Colonic mucosa (tissue), 4 donors: ENCODE measurements at places on chromosomes 5 and 9. TPM values are rescaled to one million over a fixed set of nuclear protein-coding genes. Genes with fewer than 3 reads are reported as not detected.
A peak's percentile ranks its signal among the peaks of the same experiment; 100 is the strongest.

GRCh38 chr5:142097681-142098080, 10.9 kb upstream of the NDFIP1 start:
- H3K27ac ChIP-seq = no peak overlapping the region
- H3K36me3 ChIP-seq = no peaks in the 10 kb centered on the region
- no peaks in the 10 kb centered on the region for H3K27me3 ChIP-seq
- H3K4me1 ChIP-seq = no peaks in the 10 kb centered on the region
- H3K4me3 ChIP-seq = no peak overlapping the region

DNA sequence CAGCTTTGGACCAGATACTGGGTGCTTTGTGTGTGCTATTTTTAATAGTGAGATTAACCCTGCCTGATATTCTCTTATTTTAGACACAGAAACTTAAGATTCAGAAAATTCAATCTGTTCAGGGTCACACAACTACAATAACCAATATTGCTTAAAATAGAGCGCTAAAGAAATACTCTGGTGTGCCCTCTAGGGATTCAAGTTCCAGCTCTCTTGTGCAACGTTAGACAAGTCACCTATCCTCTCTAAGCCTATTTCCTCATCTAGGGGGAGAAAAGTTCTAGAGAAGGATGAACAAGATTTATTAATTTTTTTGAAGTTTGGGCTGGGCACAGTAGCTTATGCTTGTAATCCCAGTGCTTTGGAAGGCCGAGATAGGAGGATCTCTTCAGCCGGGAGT, 2.1 kb upstream of the SCAI start:
- no peak overlapping the region for H3K4me3 ChIP-seq
- H3K4me1 ChIP-seq = no peaks in the 10 kb centered on the region
- no peaks in the 10 kb centered on the region for H3K27me3 ChIP-seq
- no peaks in the 10 kb centered on the region for H3K36me3 ChIP-seq
- no peak overlapping the region for H3K27ac ChIP-seq
- DNase-seq = no peak

DNA sequence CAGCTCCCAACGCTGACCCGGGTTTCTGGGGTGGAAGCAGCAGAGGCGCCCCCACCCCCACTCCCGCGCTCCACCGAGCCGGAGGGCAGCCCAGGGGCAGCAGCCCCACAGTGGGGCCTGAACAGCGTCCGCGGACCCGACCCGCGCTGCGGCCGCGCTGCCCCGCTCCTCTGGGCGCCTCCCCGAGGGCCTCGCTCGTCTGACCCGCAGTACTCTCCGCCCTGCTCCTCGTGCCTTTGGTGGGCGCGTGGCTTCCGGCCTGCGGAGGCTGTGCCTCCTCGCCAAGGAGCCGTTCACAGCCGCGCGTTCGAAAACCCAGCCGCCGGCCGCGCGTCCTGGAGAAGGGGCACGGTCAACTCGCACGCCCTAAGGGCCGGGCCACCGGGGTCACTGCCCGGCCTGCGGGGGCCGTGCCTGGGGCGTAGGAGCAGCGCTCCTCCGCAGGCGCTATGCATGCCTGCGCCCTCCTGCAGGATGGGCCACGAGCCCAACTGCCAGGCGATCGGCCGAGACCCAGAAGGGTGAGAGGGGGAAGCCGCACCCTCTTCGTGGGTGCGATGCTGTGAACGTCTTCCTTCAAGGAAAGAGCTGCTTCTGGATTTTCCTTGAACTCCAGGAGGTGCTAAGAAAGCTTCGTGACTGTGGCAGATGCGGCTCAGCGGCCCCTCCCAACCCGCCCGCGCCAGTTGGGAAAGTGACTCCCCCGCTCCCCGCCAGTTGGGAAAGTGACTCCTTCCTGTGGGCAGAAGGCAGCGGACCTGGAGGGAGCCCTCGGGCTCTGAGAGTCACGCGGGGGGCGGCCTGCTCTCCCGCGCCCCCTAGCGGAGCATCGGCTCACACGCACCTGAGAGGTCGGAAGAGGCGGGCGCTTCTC, 82.7 kb downstream of the HSD17B3 start:
- no peaks in the 10 kb centered on the region for H3K27me3 ChIP-seq
- DNase-seq = peak; percentile 39
- peaks cover 8% of the 10 kb centered on the region for H3K4me1 ChIP-seq
- H3K36me3 ChIP-seq = no peaks in the 10 kb centered on the region

DNA sequence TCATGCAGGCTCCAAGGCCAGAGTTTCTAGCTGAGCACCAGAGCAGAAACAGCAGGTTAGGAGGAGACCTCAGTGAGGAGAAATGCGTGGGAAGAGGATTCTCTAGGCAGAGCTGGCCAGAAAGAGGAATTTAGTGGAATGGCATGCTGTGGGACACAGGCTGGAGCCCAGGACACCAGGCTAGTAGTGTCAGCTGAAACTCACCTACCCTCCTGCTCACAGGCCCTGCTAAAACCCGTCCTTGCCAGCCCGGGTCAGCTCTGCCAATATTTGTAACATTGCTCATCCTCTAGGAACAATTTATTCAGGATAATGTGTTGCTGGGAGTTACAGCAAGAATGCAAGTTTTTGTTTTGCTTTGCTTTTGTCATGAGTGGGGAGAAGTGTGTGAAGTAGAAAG, 40.2 kb upstream of the AGXT2 start:
- H3K27ac ChIP-seq = no peak overlapping the region
- no peak overlapping the region for H3K4me3 ChIP-seq
- no peaks in the 10 kb centered on the region for H3K36me3 ChIP-seq
- H3K4me1 ChIP-seq = no peaks in the 10 kb centered on the region
- no peaks in the 10 kb centered on the region for H3K27me3 ChIP-seq
- DNase-seq = no peak

GRCh38 chr5:54663866-54664265, 146.3 kb downstream of the SNX18 start:
- H3K36me3 ChIP-seq = no peaks in the 10 kb centered on the region
- no peak overlapping the region for H3K27ac ChIP-seq
- no peak overlapping the region for H3K4me3 ChIP-seq
- no peaks in the 10 kb centered on the region for H3K4me1 ChIP-seq

DNA sequence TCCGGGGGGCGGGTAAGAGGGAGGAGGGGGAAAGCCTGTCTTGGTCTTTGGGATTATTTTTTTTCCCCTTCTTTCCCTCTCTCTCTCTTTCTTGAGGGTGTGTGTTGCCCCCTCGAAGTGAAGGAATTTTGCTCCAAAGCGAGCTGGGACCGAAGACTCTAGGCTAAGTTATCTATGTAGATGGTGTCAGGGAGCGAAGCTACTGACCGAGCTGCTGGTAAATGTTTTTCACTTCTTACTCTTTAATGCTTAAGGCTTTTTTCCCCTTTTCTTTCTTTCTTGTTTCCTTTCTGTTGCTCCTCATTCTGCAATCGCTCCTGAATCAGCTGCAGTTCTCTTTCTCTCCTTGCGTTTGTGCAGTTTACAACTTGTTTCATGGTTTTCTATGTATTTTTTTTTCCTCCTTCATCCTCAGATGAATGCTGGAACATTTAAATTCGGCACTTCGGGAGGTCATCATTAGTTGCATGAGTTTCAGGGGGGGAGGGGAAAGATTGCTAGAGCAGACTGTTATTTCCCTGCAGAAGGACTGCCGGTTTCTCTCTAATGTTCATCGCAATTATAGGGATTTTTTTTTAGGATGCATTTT, 1312.0 kb upstream of the WWC1 start:
- no peaks in the 10 kb centered on the region for H3K36me3 ChIP-seq
- H3K4me3 ChIP-seq = peak overlapping the region; percentile 38
- H3K27ac ChIP-seq = peak overlapping the region; percentile 13
- no peak for DNase-seq

DNA sequence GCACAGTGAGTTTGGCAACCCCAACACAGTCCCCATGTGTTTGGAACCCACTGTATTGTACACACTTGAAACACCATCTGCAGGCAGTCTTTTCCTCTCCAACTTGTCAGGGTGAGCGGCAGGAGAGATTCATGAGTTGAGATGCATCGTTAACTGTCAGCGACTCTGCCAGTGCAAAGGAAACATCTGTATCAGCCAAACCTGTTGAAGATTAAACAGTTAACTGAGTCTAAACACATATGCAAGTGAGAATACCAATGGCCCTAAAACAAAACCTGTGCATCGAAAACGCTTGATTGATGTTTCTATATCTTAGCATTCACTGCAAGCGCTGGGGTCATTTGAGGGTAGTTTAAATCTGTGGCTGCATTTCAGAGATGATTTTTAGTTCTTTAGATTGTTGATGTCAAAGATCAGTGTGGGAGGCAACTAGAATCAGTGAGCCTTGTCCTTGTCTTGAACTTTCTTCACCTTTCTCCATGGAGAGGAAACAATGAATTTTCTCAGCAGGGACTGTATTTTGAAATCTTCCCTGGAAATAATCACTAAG, 41.3 kb upstream of the PAM start:
- H3K27me3 ChIP-seq = no peaks in the 10 kb centered on the region
- no peak overlapping the region for H3K27ac ChIP-seq
- H3K4me3 ChIP-seq = no peak overlapping the region
- H3K4me1 ChIP-seq = no peaks in the 10 kb centered on the region
- no peak for DNase-seq

GRCh38 chr5:31008231-31008630, 185.3 kb upstream of the CDH6 start:
- H3K4me1 ChIP-seq = no peaks in the 10 kb centered on the region
- no peaks in the 10 kb centered on the region for H3K36me3 ChIP-seq
- H3K27ac ChIP-seq = no peak overlapping the region
- no peak for DNase-seq
- no peaks in the 10 kb centered on the region for H3K27me3 ChIP-seq

DNA sequence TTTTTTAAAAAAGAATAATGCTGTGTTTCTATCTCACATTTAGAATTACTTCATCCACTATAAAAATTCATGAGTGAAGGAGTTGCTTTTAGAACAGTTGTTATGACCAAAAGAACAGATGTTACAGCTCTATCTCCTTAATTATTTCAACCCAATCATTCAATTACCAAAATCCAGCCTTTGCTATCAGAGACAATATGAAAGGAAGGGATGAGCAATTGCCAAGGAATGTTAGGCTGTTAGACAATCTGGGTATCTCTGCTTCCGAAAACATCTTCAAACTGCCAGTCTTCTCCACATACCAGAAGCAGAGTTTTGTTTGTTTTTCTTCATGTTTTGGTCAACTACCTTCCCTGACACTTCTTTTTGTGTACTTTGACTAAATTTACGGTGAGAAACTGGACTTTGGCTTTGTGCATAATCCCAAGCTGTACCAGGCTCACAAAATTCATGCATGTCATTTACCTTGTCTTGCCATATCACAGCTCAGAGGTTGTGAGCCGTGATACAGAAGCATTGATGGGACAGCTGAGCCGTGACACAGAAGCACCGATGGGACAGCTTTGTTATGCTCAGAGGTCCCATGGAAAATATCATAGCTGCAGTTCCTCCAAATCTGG, 405.5 kb downstream of the KIF4B start:
- H3K4me3 ChIP-seq = no peak overlapping the region
- H3K27ac ChIP-seq = no peak overlapping the region
- H3K27me3 ChIP-seq = no peaks in the 10 kb centered on the region

DNA sequence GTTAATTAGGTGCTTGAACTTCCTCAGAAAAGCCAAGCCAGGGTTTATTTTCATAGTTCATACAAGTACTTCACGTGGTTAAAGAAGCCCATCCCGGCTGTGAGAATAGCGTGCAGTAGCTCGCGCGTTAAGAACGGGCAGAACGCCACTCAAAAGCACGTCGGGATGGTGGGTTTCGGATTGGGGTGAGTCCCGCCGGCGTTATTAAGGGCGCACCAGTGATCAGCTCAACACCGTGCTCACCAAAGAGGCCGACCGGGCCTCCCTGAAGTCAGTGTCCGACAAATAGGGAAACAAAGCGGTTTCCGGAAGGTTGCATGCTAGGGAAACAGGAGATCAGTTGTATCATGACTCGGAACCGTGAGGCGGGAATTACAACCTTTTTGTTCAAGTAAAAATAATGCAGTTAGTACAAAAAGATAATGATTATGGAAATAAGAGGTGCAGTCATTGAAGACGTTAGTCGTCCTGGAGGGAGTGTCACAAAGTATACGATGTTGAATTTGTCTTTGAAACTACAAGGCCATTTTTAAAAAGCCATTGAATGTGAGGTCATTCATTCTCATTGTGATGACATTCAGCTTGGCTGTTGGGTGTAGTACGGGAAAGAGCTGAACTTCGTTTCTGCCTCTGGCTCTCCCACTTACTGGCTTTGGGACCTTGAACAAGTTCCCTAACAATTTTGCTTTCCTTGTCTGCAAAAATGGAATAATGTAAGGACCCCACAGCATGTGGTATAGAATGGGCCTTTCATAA, 992 bp downstream of the SETD9 start:
- no peaks in the 10 kb centered on the region for H3K27me3 ChIP-seq
- H3K36me3 ChIP-seq = no peaks in the 10 kb centered on the region
- peak overlapping the region; percentile 97 for H3K27ac ChIP-seq
- DNase-seq = peak; percentile 61
- peak overlapping the region; percentile 51 for H3K4me3 ChIP-seq

DNA sequence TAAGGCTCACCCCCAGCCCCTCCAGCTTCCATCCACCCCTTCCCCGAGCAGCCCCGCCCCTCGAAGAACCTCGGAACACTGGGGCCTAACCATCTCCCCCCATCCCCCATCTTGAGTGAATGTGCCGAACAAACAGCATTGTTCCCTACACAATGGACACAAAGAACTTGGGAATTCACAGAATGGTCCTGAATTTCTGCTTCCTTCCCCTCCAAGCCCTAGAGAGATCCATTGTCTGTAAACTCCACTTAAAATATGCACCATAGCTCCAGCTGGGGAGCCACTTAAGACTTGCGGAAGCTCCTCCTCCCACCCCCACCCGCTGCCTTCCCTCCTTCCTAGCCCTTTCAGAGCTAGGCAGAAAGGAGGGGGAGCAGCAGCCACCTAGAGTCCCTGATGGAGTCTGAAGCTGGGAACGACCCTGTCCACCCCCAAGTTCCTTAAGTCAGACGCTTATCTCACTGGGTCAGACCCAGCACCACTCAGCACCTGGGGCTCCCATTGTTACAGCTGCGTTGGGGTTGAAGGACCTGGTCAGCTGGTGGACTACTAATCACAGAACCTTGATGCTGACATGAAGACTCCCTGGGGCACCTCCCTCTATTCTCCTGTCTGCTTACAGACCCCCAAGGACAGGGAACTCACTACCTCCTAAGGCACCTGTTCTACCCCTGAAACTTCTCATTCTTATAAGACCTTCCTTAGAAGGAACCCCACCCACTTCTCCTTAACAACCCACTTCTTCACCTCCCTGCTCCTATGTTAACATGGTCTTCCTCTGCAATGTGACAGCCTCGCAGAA, 61.4 kb downstream of the PCDH1 start:
- no peak overlapping the region for H3K27ac ChIP-seq
- DNase-seq = no peak
- no peak overlapping the region for H3K4me3 ChIP-seq
- H3K27me3 ChIP-seq = no peaks in the 10 kb centered on the region

The DOK3 gene
- 8.9 TPM for total RNA-seq

The ARID3C gene
- not detected for total RNA-seq

The MLANA gene
- total RNA-seq = not detected

The EDIL3 gene
- total RNA-seq = 27.5 TPM

The IFNK gene
- not detected for total RNA-seq

The PCDHGB1 gene
- 0.15 TPM for total RNA-seq

The PIP5KL1 gene
- 0.89 TPM for total RNA-seq

The IL9 gene
- total RNA-seq = not detected

The NRARP gene
- 178 TPM for total RNA-seq
